Mesenteric fat pad (tissue), 1 donor: ENCODE measurements at places on chromosomes 2 and 18. TPM values are rescaled to one million over a fixed set of nuclear protein-coding genes. Genes with fewer than 3 reads are reported as not detected.

SERPINB11 gene
- not detected for total RNA-seq

DNA sequence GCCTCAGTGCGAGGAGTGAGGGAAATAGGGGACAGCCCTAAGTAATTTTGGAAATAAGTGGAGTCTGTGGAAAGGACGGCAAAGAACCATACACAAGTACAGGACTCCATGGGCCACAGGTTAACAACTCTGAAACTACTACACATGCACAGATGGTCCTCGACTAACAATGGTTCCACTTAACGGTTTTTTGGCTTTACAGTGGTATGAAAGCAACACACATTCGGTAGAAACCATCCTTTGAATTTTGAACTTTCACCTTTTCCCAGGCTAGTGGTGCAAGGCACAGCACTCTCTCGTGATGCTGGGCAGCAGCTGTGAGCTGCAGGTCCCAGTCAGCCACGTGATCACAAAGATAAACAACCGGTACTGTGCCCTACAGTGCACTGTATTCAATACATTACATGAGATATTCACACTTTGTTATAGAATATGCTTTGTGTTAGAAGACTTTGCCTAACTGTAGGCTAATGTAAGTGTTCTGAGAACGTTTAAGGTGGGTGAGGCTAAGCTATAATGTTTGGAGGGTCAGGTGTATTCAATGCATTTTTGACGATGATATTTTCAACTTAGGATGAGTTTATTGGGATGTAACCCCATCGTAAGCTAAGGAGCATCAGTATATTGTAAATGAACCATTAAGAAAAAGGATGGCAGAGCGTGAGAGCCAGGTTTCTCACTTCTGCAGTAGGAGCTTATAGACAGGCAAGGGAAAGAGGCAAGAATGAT, 44.6 kb downstream of the TBC1D8 start:
- no peak for DNase-seq

TMEM169 gene
- 0.45 TPM for total RNA-seq

RAPGEF4 gene
- total RNA-seq, result 10.4 TPM

GRCh38 chr2:241720099-241720498, 14.3 kb upstream of the D2HGDH start:
- no peak for DNase-seq

MYO7B gene
- 2.1 TPM for total RNA-seq

MRPL53 gene
- total RNA-seq, result 102 TPM

TANK gene
- total RNA-seq, result 77.3 TPM

DNA sequence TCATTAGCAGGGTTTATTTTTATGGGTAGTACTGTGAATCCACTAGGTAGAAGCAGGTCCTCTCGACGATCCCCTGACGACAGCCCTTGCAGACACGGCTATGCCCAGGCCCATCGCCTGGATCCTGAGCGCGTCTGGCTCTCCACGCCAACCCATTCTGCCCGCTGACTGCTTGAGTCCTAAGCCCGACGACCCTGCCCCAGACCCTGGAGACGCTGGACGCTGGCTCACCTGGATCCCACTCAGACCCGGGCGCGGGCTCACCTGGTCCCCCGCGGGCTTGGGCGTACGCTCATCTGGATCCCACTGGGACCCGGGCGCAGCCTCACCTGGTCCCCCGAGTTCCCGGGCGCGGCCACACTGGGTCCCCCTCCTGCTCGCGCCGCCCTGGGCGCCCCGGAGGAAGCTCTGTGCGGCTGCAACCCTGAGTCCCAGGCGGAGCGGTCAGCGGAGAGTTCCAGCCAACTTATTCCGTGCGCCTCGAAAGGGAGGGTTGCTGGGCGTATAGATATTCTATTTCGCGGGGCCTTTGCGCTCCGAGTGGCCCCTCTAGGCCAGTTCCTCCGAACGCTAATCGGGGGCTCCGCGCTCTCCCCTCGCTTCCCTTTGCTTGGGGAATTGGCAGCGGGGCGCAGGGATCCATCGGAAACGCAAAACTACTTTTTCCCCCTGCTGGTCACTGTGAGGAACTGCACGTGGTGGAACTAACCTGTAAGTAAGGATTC, 22.4 kb upstream of the RMP24 start:
- no peak for DNase-seq

GRCh38 chr2:31386648-31387047, 27.9 kb downstream of the XDH start:
- DNase-seq, result no peak

DNA sequence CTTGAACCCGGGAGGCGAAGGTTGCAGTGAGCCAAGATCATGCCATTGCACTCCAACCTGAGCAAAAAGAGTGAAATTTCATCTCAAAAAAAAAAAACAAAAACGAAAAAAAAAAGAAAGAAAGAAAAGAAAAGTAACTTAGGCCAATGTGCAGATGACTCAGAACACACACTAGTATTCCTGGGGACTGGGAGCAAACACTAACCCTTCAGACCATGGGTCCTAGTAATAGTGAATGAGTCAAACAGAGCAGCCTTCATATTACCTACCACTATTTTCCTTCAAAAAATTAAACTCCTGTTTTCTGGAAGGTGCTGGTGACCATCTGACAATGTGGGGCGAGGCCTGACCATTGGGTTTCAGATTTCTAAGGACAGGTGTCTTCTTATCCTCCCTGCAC, 253.4 kb downstream of the PIEZO2 start:
- DNase-seq, result no peak

DTNA gene
- 19.7 TPM for total RNA-seq

GRCh38 chr18:76686737-76687231, 135.6 kb upstream of the ZNF236 start:
- no peak for DNase-seq

- no peak for DNase-seq
Measured at GRCh38 chr2:170121689-170122088, 56.3 kb upstream of the MYO3B start.

DNA sequence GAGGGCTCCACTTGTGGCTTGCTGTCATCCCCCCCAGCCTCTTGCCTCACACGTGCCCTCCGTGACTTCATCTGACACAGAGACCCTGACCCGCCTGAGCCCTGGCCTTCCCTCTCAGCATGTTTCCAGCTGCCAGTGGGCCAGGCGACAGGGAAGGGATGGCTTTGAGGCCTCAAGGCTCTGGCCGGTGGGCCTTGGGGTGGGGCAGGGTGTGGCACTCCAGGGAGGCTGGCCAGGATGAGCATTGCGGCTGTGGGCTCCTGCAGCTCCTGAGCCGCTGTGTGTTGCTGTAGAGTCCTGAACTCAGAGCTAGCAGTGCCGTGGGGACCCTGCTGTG, 85.0 kb downstream of the TFCP2L1 start:
- DNase-seq, result no peak

DNA sequence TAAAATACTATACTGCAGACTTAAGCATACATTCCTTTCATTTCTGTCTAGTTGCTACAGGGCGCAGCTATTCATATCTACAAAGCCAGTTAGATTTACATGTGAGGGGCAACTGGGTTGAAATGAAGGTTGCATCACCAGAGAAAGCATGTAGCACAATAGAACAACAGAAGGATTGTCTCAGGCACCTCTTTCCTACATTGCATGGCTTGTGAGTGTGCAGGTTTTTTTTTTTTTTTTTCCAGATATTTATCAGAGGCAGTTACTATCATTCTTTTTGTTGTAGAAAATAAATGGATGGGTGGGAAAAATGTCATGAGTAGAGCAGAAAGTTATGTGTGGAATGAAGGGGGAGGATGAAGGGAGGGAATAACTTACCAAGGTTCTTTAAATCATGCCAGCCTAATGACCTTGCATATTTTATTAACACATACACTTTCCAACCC, 86.8 kb downstream of the ERBB4 start:
- DNase-seq, result no peak

GRCh38 chr2:49278561-49278960, 124.2 kb upstream of the FSHR start:
- no peak for DNase-seq

DNA sequence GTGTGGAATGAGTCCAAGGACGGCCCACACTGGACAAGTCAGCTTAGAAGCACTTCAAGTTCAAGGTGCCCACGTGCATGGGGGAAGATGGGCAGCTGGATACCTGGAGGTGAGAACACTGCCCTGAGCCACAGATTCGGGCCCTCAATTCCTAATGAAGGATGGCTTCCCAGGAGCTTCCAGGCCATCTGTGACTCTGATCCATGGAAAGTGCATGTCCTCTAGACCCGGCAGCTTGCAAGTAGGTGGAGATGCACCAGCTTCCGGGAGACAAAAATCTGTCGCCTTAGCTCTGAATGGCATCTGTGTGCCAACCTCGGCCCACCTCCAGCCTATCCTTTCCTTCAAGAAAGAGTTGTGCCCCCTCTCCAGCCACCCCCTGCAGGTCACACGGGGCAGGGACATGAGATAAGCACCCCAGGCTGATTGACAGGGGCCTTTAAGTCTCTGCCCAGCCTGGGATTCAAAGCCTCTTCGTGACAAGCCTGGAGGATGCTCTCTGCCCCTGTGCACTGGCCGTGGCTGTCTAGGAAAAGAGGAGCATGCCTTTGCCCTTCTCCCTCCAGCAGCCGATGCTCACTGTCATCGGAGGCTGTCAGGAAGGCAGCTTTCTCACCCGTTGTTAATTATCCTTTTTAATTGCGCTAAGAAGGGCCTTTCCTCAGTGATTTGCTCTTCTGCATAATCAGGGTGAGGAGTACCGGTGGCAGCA, 65.5 kb downstream of the BIN1 start:
- no peak for DNase-seq

- no peak for DNase-seq
Measured at GRCh38 chr18:47492691-47493090, 241.2 kb upstream of the SKOR2 start.

DUSP2 gene
- 6.1 TPM for total RNA-seq

DNA sequence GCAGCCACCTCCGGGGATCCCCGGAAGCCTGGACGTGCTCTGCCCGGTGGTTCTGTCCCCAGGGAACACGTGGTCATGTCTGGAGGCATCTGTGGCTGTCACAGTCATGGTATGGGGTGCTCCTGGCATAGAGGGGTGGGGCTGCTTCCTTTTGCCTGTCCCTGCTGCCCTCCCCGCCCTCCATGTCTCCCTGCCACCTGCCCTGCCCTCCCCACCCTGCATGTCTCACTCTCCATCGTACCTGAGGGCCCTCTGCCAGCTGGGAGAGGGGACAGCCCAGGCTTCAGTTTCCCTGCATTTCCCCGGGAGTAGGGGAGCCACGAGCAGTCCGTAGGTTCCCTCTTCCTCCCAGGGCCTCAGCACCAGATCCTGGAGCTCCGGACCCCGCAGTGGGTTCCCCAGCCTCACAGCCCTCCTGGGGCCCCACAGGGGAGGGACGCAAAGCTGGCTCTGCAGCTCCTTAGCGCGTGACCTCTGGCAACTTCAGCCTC, 90.0 kb upstream of the CTDP1 start:
- DNase-seq, result no peak

CXCR1 gene
- total RNA-seq, result 7.2 TPM

DNA sequence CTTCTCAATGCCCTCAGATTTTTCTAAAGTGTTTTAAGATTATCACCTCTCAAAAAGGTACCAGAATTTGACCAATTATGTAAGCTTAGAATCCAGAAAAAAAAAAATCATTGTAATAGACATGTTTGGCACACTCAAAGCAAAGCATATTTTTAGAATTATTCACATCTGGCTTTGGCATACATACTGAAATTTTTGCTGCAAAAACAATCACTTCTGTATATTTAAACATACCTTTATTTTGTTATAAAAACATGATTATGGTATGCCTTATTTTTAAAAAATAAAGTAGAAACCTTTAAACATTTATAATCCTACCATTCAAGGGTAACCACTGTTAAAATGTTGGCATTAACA, 143.3 kb downstream of the ESCO1 start:
- no peak for DNase-seq

DNA sequence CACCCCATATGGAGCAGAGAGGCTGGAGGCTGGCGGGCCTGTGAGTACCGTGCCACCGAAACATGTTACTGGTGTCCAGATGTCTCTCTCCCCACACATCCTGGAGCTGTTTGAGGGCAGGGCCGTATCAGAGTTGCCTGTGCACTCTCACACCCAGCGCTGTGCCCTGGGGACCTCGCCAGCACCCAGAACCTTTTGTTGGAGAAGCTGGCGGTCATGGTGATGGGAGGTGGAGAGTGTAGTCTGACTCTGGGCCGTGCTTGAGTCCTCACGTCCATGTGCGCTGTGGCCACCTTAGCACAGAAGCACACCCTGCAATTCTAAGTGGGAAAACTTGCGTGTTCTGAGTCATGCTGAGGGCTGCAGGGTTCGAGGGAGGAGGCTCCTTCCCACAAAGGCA, 259.2 kb downstream of the NDUFA10 start:
- DNase-seq, result no peak

- no peak for DNase-seq
Measured at GRCh38 chr18:43681661-43682060, 404.4 kb upstream of the SYT4 start.

DNA sequence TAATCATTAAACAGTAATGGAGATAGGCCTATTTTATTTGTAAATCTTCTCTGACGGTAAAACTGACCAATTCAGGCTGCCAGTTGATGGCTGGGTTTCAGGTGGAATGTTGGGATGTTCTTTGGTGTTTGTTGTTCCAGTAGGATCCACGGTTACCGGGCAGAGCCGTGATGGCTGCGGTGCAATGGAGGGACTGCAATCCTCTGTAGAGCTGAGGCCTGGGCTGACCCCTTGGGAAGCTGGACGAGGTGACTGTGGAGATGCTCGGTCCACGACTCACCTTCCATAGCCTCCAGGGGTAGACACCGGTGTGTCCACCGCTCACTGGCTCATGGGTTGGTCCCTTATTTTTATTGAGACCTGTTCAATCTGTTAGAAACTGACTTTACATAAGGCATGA, 42.5 kb downstream of the ZNF519 start:
- DNase-seq, result no peak

GRCh38 chr2:191488135-191488534, 189.8 kb upstream of the NABP1 start:
- no peak for DNase-seq

- no peak for DNase-seq
Measured at GRCh38 chr2:176997074-176997791, 215.4 kb upstream of the HNRNPA3 start.

GRCh38 chr2:151549191-151549590, 139.5 kb downstream of the RIF1 start:
- DNase-seq, result no peak

DNA sequence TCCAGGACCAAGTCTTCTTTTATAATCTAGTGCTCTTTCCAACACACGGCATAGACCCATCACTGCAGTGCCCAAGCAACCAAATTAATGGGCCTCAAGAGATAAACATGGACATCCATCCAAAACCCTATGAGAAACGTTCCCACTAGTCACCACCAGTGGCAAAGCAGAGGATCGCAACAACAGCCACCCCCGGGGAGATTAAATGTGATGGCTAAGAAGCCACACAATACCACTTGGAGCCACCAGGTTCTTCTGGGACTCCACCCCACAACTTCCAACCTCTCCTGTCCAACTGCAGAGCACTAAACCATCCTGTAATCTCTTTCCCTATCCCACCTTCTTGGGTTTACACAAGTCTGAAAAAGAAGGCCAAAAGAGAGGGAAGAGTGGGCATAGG, 123.8 kb downstream of the BCL11A start:
- no peak for DNase-seq

ARHGAP25 gene
- 15.6 TPM for total RNA-seq

RIT2 gene
- not detected for total RNA-seq

CNGA3 gene
- 1.1 TPM for total RNA-seq

- DNase-seq, result no peak
Measured at GRCh38 chr2:186827862-186828492, 21.0 kb downstream of the ZSWIM2 start.
